Stimulated activated CD8-positive, alpha-beta memory T cell treated with anti-CD3 and anti-CD28 coated beads, Interleukin-4, amount 100 ng/mL, for 1 hour (primary cell): ENCODE measurements at places on chromosomes 7 and 10.

- no peak for DNase-seq
Measured at GRCh38 chr10:102580230-102580629, 64.0 kb upstream of the TRIM8 start.

DNA sequence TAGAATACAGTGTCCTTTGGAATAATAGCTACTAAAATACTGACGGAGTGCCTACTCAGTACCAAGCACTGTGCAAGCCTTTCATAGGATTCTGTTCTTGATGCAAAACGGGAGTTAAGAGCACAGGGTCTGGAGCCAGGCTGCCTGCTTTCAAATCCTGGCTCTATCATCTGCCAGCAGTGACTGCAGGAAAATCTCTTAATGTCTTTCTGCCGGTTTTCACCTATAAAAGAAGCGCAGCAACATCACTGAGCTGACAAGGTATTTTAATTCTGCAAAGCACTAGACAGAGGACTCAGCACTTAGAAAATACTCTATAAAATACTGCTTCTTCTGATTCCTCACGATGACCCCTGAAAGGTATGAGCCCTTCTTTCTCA lies 659 bp downstream of the FIGNL1 start:
- DNase-seq = no peak

DNA sequence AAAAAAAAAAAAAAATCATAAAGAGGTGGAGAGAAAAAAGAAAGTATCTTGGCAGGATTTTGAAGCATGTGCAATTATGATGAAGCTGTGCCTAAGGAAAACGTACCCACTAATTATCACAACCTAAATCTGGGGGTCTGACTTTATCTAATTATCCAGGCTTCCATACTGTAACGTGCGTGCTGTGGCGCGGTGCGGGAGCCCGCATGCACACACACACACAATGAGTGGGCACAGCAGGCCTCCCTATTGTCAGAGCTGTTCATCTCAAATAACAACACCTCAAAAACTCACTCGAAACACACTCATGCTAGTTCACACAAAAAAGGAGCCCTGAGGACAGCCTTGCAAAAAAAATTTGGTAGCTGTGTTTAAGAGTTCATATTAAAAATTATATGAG lies 31.9 kb downstream of the BEND7 start:
- no peak for DNase-seq

GRCh38 chr7:120987280-120987679 lies 1.2 kb upstream of the CPED1 start:
- DNase-seq = no peak

GRCh38 chr10:51231754-51232153 lies 157.5 kb downstream of the PRKG1 start:
- DNase-seq = no peak

- DNase-seq = no peak
Measured at GRCh38 chr10:79078367-79079053, 9.7 kb downstream of the ZMIZ1 start.

GRCh38 chr10:21634599-21635365 lies 100.8 kb downstream of the MLLT10 start:
- DNase-seq = no peak

DNA sequence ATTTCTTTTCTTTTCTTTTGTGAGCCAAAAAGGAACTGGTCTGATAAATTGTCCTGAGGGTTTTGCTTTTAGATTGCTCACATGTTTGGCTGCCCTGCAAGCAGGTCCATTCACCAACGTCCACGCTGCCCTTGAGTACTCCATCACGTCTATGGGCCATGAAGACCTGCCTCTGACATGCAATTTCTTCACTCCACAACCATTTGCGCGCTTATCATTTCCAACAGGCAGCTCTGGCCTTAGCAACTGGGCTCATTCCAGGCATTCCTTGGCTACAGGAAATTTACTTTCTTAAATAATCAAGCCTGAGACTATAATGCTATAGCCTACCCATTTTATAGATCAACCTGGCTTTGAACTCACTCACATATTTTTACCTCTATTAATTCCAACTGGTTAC lies 408.3 kb upstream of the C7orf33 start:
- no peak for DNase-seq

- DNase-seq = no peak
Measured at GRCh38 chr10:114915294-114915693, 22.7 kb upstream of the TRUB1 start.

- DNase-seq = no peak
Measured at GRCh38 chr10:30387646-30388243, 38.7 kb upstream of the MTPAP start.

GRCh38 chr7:19619122-19619521 lies 89.7 kb downstream of the POLR1F start:
- DNase-seq = no peak

- no peak for DNase-seq
Measured at GRCh38 chr7:114922652-114923402, 933 bp downstream of the MDFIC start.

- DNase-seq = no peak
Measured at GRCh38 chr7:92766461-92767003, 69.8 kb downstream of the CDK6 start.

GRCh38 chr7:87116315-87116714 lies 35.9 kb upstream of the DMTF1 start:
- DNase-seq = no peak

DNA sequence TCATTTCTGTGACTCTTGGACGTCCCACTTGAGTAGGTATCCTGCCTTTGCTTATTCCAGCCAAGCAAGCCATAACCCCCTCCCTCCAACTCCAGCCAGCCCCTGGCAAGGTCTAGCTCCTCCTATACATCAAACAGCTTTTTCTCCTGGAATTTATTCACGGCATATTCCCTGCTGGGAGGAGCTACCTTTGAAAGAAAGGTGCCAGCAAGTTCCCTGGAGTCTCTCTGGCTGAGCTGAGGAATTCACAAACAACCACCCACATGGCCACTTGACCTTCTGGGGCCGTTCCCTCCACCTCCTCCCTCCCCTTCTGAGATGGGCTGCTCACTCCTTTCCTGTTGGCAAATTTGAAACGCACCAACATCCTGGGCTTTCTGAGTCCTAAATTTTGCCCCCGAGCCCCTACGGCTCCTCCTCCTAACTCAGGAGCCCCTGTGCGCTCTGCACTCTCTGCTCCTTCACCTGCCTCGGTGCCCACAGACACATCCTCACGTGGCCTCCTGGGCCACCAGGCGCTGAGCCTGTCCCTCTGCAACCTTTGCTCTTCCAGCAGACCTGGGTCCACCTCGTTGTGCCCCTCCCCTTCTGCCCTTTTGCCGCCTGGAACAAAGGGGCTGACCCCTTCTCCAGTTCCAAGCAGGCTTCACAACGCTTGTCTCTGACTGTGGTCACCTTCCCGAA lies 48.0 kb downstream of the HSPA12A start:
- no peak for DNase-seq

DNA sequence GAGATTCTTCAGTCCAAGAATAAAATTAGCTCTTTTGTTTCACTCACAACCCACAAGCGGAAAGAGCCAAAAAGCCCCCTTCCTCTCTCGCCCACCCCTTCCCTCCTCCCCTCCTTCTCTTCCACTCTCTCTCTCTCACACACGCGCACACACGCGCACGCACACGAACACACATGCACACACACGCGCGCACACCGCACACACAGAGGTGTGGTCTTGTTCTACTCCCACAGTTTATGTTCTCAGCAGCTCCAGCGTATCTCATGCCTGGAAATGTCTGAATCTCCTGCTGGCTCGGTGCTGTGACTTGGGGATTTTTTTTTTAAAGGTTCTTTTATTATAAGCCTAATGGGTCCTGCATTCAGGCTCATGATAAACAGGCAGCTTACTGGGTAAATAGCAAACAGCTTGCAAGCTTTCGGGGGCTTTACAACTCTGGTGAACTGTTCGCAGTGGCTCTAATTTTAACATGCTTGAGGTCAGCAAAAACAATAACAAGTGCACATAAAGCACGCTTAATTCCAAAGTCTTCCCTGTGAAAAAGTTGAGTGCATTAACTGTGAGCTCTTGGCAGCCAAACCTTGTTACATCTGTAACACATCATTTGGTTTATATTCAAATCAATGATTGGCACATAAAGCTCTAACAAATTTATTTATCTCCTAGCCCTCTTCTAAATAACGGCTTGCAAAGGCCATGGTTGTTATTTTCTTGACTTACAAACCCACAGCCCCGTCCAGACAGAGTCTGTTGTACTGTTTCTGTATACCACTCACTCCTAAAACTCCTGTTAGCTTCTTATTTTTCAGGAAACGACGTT lies 424.1 kb upstream of the MGMT start:
- DNase-seq = no peak

DNA sequence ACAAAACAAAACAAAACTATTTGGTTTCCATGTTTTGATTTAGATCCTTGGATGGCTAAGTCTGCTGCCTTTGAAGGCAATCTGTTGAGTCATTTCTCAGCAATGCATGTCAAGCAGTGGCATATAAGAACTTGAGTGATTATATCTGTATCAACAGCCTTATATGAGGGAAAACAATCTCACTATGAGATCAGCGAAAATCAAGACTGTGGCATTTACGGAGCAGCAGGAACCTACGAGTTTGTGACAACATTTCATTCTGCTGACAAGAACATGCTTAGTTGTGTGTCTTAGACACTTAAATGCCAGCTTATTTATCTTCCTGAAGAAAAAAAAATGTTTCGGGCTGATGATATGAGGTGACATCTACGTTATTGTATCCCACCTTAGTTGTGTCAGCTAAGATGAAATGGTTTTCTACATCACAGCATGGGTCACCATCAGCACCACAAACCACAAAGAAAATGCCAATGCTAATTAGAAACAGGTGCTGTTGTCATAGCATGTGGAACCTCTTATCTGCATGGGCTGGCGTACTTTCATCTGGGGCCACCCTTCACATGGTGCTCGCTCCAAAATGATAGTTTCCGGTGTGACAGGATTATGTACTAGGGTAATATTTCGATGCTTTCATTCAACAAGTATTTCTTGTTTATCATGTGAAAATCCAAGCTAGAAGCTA lies 1085.5 kb downstream of the SORCS1 start:
- DNase-seq = no peak

- no peak for DNase-seq
Measured at GRCh38 chr7:101612885-101613515, 16.1 kb downstream of the MYL10 start.

DNA sequence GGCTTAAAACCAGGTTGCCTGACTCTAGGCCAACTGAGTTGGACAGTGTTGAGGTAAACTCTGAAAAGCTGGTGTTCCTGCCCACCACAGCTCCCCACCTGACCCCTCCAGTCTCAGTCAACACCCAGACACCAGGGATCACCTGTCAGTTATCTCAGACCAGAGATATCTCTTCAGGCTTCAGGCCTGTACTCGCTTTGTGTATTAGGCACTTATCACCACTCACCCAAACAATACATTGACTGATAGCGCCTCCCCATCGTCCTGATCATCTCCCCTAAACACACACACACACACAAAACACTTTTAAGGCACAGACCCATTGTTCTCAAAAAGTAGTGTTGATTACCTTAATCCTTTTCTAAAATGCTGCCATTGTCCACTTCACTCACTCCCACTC lies 111.5 kb downstream of the PLCE1 start:
- DNase-seq = no peak

DNA sequence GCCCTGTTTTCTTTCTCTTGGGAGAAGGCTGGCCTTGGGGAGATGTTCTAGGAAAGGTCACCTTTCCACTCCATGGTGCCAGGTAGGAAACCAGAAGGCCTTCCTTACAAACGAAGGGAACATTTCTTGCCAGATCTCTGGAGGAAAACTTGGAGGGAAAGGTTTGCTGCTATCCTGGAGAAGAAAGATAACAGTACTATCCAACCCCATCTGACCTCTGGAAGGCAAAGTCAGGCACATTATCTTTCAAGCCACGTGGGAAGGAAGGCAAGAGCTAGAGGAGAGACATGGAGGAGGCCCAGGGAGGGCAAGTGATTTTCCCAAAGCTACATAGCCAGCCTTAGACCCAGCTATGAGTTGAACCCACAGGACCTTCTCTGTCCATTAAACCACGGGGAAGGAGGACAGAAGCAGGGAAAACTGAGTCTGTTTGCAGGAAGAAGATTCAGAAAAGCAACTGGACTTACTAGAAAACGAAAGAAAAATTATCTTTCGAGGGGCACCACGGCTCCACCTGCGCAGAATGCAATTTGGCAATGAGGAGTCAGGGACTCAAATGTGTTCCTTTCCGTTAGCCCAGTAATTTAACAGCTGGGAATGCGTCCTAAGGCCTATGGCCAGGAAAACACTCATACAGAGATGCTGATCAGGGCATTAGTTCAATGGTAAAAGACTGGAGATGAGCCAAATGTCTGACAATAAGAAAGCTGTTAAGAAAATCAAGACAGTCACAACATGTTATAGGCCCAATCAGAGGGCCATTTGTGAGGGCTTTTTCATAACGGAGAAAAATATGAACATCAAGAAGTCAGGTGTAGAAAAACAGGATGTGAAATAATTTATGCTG lies 32.0 kb upstream of the PSAP start:
- DNase-seq = no peak

DNA sequence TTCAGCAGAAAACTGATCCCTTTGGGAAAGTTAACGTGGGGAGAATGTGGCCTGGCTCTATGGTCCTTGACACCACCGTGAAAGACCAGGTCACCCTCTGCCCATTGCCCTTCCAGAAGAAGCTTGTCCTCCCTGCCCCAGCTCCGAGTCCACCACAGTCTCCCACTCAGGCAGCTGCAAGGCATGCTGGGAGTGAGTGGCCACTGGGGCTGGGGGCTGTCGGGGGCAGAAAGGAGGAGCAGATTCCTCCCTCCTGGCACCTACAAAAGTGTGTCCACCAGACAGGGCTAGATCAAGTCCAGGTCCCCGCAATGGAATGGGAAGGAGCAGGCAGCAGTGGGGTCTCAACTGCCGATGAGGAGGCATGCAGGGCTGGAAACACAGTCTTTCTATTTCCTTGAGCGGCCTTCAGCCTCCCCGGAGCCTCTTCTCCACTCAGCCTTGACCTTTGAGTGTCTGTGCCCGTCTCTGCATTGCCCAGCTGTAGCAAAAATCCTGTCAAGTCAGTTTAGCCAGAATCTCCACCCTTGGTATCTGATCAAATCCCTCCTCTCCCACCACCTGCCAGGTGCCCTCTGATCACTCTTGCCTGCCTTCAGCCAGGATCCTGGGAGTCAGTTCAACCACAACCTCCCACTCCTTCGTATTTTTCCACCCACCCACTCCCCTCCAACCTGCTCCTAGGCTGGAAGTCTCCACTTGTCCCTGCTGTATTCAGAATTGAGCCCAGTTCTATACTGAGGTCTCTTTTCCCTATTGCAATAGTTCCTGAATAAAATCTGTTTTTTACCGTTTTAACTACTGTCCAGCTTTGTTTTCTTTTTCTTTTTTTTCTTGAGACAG lies 6.9 kb upstream of the ZNF316 start:
- no peak for DNase-seq
